ENCODE measurements at places on chromosomes 12 and 14.

DNA sequence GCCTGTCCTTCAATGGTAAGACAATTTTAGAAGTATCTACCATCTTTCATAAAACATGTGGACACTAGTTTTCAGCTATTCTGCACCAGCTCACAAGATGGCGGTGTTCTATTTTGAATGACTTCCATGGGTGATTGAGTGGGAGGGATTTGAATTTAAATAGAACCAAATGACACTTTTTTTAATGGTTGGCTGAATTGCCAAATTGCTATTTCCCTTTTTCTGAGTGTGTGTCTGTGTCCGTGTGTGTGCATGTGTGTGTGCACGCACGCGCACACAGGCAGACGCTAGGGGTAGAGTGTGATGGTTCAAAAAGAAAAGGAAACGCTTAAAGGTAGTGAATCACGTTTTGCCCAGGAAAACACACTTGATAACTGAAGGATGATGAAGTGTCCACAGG, 362.6 kb downstream of the DAD1 start:
- no peak for DNase-seq

DNA sequence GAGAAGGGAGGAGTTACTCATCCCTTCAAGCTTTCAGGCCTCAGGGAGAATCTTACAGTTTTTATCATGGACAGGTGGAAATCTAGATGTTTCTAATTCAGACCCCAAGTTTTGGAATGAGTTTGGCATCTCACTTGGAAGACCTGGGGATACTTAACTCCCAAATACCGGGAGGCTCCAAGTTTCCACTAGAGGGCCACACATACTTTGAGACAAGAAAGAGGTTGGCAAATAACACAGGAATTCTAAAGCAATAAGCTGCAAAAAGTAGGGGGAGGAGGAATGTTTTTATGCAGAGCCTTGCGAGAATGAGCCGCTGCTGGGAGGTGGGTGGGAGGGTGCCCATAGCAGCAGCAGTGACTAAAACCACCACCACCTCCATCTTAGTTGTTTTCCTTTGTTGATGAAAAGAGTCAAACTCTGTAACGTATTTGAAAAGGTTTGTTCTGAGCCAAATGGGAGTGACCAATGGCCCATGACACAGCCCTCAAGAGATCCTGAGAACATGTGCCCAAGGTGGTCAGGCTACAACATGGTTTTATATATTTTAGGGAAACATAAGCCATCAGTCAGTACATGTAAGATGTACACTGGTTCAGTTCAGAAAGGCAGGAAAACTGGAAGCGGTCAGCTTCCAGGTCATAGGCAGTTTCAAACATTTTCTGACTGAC, 34.2 kb upstream of the RNASE1 start:
- DNase-seq: no peak

- DNase-seq: no peak
Measured at GRCh38 chr12:28711421-28711820, 437.7 kb upstream of the FAR2 start.

GRCh38 chr14:39704594-39704993, 272.4 kb upstream of the FBXO33 start:
- DNase-seq: no peak

DNA sequence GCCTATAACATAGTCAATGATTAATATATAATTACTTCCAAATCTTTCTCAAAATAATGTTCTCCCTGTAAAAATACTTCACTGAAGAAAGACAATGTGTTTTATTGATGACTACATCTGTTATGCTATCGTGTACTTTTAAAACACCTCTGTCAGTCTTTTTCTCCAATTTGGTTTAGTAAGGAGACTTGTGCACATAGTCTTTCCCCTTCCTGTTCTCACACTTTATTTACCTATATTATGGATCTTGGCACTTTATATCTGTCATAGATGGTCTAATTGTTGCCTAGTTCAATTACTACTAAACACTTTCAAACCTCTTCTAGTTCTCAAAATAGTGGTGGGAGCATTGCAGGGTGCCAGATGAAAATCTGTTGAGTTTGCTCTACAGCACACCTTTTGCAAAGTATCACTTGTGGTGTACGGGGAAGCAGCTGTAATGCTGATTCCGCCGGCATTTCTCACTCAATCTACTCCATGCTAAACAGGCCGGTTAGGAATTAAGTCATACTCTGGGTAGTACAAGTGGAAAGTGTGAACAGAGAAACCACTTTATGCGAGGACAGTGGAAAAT, 1.1 kb upstream of the INSM2 start:
- DNase-seq: no peak

GRCh38 chr12:563787-564298, 99.4 kb downstream of the NINJ2 start:
- DNase-seq: no peak

DNA sequence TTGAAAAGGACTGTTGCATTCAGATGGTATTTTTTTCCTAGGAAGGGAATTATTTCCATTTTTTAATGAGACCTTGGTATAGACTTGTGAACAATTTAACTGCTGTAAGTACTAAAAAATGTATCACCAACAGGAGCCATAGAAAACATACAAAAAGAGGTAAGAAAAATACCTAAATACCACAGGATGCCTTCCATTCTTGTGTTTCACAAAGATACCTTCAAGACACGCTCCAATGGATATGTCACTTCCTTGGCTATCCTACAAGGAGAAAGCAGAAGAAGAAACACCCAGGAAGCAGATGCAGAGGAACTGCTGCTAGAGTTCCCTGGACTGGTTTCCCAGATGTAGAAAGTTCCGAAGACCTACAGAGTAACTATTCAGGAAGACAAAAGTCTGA, 54.2 kb downstream of the PTPN21 start:
- no peak for DNase-seq

GRCh38 chr14:70416338-70416724, 559 bp downstream of the SYNJ2BP start:
- DNase-seq: no peak

GRCh38 chr14:104421401-104421821, 158.2 kb upstream of the C14orf180 start:
- DNase-seq: no peak

DNA sequence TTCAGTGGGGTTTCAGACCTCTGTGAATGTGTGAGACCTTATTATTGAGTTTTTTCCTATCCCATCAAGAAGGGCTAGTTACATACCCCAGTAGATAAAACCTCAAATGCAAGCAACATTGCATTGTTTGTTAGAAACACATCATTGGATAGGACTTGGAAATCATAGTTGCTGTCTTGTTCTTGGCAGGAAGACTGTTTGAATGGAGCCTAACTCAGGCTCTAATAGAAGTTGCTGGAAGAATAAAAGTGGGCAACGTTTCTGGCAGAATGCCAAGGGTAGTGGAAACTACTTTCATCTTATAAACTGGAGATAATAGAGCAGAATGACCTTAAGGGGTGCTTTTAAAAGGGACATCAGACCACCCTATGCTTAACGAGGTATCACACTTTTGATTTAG, 9.9 kb upstream of the PTHLH start:
- no peak for DNase-seq

GRCh38 chr12:124453419-124454351, 113.7 kb downstream of the NCOR2 start:
- peak; percentile 51 for DNase-seq

GRCh38 chr12:3933074-3933818, 60.0 kb upstream of the PARP11 start:
- DNase-seq: no peak

DNA sequence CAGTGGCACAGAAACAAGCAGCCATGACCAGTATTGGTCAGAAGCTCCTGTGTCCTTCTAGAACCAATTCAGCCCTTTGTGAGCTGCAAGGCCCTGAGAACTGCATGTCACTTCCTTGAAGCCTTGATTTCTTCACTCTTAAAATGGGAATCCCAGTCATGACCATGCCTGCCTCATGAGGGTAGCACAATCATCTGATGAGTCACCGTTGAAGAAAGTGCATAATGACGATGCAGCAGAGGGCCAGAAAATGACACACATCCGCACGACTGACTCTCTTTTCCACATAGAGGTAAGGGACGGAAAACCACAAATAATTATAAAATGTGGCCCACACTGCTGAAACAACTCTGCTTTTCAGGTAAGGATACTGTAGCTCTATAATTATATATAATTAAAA, 777.4 kb downstream of the BCL11B start:
- no peak for DNase-seq

GRCh38 chr12:54465857-54466523, 7.4 kb downstream of the GTSF1 start:
- DNase-seq: no peak

GRCh38 chr12:115790526-115790925, 487.0 kb downstream of the MED13L start:
- no peak for DNase-seq

DNA sequence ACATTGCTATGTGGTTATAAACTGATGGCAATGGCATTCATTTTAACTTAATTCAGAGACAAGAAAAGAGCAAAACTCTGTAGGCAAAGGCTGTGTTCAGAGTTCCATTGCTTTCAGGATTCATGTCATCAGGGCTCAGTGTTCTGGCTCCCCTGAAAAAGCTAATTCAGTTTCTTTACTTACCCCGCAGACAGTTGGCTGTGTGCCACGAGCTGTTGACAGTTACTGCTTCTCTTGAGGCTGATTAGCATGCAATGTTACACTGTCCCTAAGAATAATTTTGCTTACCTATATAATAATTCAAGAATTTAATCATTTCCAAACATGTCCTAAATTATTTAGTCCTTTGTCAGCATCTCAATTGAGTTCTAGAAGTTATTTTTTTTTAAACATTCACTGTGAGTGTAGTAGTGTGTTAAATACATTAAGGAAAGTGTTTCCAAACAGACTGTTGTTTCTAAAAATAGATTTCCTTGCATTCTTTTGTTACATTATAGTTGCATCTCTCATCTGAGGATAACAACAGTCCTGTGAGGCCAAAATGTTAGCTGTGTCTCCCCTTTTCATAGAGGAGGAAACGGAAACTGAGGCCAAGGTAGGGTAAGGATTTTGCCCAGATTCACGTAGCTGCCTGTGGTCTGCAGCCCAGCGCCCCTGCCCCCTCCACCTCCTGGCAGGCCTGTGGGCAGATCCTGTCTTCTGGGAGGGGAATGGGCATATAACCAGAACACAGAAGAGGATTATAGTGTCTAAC, 98.6 kb downstream of the PELI2 start:
- DNase-seq: no peak

- no peak for DNase-seq
Measured at GRCh38 chr12:63978519-63978918, 134.0 kb downstream of the SRGAP1 start.

DNA sequence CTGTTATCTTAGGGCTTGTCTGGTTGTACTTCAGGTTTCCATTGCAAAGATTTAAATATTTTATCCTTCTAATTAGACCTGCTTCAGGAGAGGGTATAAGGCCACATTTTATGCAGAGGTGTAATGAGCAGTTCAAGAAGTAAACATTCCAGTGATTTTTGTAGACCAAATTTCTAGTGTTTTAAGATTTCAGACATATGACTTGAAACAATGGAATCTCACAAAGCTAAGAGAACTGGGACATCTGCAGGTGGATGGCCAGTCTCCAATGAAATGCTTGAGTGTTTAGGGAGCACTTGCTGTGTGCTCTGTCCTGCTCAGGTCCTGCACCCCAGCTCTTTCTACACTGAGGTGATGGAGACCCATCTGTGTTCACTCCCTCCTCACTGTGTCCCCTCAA, 7.9 kb downstream of the C14orf132 start:
- DNase-seq: no peak

DNA sequence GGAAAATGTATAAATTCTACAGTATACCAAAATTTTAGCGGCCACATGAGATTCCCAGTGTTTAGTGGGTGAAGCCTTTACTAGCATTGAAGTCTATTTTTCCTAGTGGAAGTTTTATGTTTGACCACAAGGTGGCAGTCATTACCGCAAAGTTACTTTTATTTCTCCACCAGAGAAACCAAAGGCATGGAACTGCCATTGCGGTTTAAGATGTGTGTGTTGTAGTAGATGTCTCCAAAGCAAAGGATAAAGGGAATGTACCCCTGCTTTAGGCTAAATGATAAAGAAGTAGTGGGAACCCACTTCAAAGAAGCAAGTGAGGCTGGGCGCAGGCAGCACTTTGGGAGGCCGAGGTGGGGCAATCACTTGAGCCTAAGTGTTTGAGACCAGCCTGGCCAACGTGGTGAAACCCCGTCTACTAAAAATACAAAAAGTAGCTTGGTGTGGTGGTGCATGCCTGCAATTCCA, 140.5 kb downstream of the PRKCH start:
- peak; percentile 27 for DNase-seq

- DNase-seq: no peak
Measured at GRCh38 chr12:67710582-67710981, 62.0 kb downstream of the DYRK2 start.

GRCh38 chr14:79584679-79585078, 626.6 kb downstream of the DIO2 start:
- DNase-seq: no peak

DNA sequence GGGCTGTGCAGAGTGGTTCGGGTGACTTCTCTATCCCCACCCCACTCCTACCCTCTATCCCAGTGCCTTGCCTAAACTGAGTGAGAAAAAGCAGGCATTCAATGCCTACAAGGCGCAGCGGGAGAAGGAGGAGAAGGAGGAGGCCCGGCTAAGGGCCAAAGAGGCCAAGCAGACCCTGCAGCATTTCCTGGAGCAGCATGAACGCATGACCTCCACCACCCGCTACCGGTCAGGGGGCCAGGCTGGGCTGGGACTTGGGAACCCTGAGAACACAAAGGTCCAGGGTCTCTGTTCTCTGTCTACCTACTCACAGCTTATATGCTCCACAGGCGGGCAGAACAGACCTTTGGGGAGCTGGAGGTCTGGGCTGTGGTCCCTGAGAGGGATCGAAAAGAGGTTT, 11.7 kb downstream of the PRPF40B start:
- DNase-seq: no peak

- DNase-seq: no peak
Measured at GRCh38 chr12:51864833-51865670, 16.5 kb upstream of the FIGNL2 start.

Data from stimulated activated CD4-positive, alpha-beta T cell treated with anti-CD3 and anti-CD28 coated beads, TNF-alpha, amount 100 ng/mL, for 1 hour (primary cell).